ENCODE measurements at places on chromosomes 13 and 19. TPM values are rescaled to one million over a fixed set of nuclear protein-coding genes. Genes with fewer than 3 reads are reported as not detected.

DNA sequence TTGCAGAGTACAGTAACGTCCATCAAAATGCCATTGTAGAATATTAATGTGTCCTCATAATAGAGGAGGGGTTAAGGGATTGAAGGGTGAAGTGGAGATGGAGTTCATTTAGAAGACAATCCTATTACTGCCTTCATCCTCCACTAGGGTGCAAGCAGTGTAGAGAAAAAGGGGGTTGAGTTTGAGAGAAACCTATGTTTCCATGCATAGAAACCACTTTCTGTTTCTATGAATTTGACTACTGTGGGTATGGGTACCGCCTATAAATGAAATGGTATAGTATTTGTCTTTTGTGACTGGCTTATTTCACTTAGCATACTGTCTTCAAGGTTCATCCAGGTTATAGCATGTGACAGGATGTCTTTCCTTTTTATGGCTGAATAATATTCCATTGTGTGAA, 156.0 kb downstream of the GGACT start:
- H3K27ac ChIP-seq: no peak overlapping the region
- no peak for DNase-seq
- no peak overlapping the region for H3K4me3 ChIP-seq
- no peaks in the 10 kb centered on the region for H3K27me3 ChIP-seq
- peaks cover 26% of the 10 kb centered on the region for H3K36me3 ChIP-seq

The MTUS2 gene
- total RNA-seq: not detected

The PSG2 gene
- not detected for total RNA-seq

GRCh38 chr13:21701460-21701859, 30.6 kb downstream of the FGF9 start:
- no peak for DNase-seq
- H3K27ac ChIP-seq: no peak overlapping the region
- no peaks in the 10 kb centered on the region for H3K36me3 ChIP-seq
- H3K4me1 ChIP-seq: no peaks in the 10 kb centered on the region
- no peak overlapping the region for H3K4me3 ChIP-seq
- H3K27me3 ChIP-seq: no peaks in the 10 kb centered on the region

The FOXA3 gene
- not detected for total RNA-seq

DNA sequence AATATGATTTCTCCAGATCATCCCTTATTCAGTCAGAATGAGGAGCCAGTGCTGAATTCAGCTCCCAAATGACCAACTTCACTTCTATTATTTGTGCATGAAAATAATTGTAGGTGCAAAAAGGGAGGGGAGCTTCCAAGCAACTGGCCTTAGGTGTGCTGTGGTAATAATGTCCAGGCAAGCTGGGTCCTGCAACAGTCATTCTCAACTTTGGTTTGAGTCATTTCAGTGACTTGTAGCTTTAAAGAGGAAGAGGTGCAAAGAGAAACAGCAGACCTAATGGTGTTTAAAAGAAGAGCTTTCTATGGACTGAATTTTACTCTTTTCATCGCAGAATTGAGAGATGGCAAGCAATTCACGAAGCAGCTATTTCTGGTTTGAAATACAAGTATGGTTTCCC, 29.2 kb upstream of the FGF9 start:
- H3K27ac ChIP-seq: no peak overlapping the region
- H3K36me3 ChIP-seq: no peaks in the 10 kb centered on the region
- H3K4me1 ChIP-seq: no peaks in the 10 kb centered on the region
- H3K27me3 ChIP-seq: peaks cover 5% of the 10 kb centered on the region
- no peak overlapping the region for H3K4me3 ChIP-seq

The PCDH8 gene
- not detected for total RNA-seq

GRCh38 chr13:58893396-58893795, 1261.9 kb downstream of the PCDH17 start:
- H3K27me3 ChIP-seq: no peaks in the 10 kb centered on the region
- H3K27ac ChIP-seq: no peak overlapping the region
- H3K4me1 ChIP-seq: no peaks in the 10 kb centered on the region
- DNase-seq: no peak
- no peaks in the 10 kb centered on the region for H3K36me3 ChIP-seq
- no peak overlapping the region for H3K4me3 ChIP-seq

- H3K4me1 ChIP-seq: peaks cover 16% of the 10 kb centered on the region
- DNase-seq: peak; percentile 97
- peak overlapping the region; percentile 98 for H3K27ac ChIP-seq
- peak overlapping the region; percentile 95 for H3K4me3 ChIP-seq
- H3K36me3 ChIP-seq: peaks cover 41% of the 10 kb centered on the region
- H3K27me3 ChIP-seq: no peaks in the 10 kb centered on the region
Measured at GRCh38 chr19:56538254-56538760, 441 bp upstream of the ZFP28 start.

- no peaks in the 10 kb centered on the region for H3K4me1 ChIP-seq
- H3K27me3 ChIP-seq: no peaks in the 10 kb centered on the region
- H3K4me3 ChIP-seq: no peak overlapping the region
- DNase-seq: no peak
- H3K27ac ChIP-seq: no peak overlapping the region
Measured at GRCh38 chr13:69769608-69770007, 338.0 kb upstream of the ATXN8OS start.

- H3K27me3 ChIP-seq: no peaks in the 10 kb centered on the region
- H3K27ac ChIP-seq: no peak overlapping the region
- H3K4me1 ChIP-seq: peaks cover 4% of the 10 kb centered on the region
- peaks cover 6% of the 10 kb centered on the region for H3K36me3 ChIP-seq
- no peak for DNase-seq
- H3K4me3 ChIP-seq: no peak overlapping the region
Measured at GRCh38 chr13:41937388-41937787, 23.5 kb downstream of the VWA8 start.

DNA sequence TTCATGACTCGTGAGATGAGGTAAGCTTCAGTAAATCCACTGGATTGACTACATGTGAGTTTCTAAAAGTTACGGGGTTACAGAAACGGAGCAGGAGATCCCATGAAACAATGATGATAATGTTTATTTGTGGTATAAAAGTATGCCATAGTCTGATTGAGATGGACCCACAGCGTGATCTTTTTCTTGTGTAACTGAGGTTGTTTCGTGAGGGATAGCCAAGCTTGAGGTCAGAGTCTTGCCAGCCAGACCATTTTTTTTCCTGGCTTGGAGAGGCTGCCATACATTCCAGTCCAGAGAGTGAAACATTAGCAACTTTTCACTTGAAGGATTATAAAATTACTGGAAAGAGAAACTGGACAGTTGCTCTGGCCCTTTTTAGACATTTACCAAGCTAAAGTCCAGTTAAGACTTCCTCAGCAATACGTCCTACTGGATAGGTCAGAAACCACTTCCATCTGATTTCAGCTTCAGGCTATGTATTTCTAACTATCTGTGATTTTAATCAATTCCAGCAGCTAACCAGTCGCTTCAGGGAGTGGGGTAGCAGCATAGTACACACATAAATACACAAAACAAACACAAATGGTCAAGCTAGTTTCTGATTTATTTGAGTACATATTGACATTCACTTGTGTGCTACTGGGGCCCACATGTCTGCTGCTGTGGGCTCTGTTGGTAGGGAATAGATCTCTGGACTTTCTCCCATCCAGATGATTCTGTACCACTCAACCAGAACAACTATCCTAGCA, 194.6 kb downstream of the POSTN start:
- H3K36me3 ChIP-seq: no peaks in the 10 kb centered on the region
- no peaks in the 10 kb centered on the region for H3K4me1 ChIP-seq
- no peaks in the 10 kb centered on the region for H3K27me3 ChIP-seq
- no peak for DNase-seq

Measured in activated naive CD8-positive, alpha-beta T cell treated with anti-CD3 and anti-CD28 coated beads, Interleukin-2, amount 10 ng/mL, durations not matched to agents 7 days and 5 days (primary cell).